HCEC 1CT (cell line): ENCODE measurements at places on chromosomes 6 and 20.
A peak's percentile ranks its signal among the peaks of the same experiment; 100 is the strongest.

- no peak for DNase-seq
Observed at GRCh38 chr6:111602481-111603011, 3.1 kb downstream of the TRAF3IP2 start.

GRCh38 chr20:44827401-44827800 is 17.1 kb upstream of the RIMS4 start:
- DNase-seq = no peak

DNA sequence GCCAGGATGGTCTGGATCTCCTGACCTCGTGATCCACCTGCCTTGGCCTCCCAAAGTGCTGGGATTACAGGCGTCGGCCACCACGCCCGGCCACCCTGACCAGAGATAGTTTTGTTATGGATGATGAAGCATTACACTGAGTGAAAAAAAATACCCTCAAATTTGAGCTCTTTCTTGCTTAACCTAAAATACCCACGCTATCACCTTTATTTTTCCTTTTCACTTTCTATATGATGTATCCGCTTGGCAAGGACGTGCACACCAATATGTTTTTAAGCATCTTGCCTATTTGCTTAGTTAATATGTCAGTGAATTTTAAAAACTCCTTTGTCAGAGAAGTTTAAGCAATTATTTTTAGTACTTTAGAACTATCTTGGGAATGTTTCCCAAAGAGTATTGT is 150.4 kb downstream of the INSM1 start:
- DNase-seq = no peak

DNA sequence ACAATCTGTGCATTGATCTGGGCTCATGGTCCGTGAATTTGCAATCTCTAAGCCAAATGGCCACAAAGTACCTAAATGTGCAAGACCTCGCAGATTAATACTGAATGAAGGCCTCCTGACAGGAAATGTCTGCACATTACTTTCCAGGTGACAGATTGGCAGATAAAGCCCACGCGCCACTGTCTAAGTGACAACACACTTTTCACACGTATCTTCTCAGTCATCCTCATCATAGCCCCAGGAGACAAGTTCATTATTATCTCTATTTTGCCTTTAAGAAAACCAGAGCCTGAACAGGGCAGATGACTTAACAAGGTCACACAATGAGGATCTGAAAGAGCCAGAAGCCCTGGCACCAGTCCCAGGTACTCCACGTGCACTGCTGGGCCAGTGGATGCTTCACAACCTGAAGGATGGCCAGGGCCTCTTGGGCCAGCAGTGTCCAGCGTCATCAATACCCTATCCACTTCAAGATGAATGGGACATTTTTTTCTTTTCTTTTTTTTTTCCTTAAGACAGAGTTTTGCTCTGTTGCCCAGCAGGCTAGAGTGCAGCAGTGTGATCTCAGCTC is 266.3 kb downstream of the PTPRT start:
- no peak for DNase-seq

DNA sequence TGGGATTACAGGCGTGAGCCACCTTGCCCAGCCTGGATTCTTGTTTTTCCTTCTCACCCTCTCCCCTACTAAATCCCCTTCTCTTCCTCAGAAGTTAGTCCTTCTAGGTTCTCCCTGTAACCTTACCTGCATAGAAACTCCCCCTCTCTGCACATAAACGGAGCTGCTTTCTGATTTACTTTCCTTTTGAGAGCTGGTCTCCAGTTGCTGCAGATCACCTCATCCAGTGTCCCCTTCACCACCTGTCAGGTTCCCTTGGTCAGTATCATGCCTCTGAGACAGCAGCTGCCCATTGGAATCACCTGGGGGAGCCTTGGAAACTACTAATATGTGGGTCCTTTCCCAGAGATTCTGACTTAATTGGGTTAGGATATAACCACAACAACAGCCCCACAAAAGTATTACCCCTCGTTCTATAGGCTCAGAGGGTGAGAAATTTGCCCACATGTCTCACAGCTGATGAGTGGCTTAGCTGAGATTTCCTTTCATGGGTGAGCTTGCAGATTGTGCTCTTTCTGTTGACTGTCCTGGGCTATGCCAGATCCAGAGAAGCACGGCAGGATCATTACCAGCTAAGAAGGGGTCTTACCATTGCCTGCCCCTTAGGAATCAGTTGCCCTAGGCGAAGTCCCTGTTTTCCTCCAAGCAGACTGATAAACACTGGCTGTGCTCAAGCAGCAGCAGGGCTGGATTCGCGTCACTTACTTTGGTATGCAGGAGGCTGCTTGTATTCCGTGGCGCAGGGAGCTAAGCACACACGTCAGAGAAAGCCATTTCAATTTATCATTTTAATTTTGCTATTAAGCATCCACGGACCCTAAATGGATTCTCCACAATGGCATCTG is 51.3 kb downstream of the AKAP12 start:
- DNase-seq = peak; percentile 59

GRCh38 chr6:104201557-104201956 is 658.2 kb downstream of the HACE1 start:
- DNase-seq = no peak

GRCh38 chr6:126091466-126091865 is 105.1 kb downstream of the TRMT11 start:
- DNase-seq = no peak

GRCh38 chr6:85516168-85516567 is 66.3 kb downstream of the NT5E start:
- peak; percentile 16 for DNase-seq

DNA sequence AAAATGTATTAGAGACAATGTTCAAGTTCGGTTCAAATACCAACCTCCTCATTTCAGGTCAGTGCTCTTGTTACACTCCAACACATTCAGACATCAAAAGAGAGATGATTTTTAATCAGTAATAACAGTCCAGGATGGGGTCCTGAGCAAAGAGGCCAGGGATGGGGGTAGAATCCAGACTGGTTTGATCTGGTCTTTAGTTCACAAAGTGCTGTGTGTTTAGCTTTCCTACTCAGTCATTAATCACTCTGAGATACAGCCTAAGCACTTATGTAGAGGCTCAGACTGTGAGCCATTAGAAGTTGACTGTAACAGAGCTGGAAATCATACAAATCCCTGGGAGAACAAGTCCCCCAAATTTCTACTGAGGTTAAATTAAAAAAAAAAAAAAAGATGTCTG is 241.6 kb downstream of the PTPRK start:
- no peak for DNase-seq

DNA sequence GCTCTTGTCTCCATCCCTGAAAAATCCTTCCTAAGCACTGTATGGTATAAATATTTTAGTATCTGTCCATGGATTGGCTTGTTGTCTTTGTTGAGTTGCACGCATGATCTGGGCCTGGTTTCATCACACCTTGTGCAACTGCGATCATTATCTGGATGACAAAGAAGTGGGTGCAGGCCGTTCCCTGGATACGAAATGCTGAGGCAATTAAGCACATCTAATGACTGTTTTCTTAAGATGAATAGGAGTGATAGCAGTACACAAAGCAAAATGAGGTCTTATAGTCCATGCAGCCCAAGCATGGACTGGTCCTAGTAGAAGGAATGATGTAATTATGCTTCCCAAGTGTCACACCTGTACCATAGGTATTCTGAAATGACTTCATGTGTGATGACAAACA is 47.8 kb downstream of the SLC35D3 start:
- DNase-seq = no peak
